Panc1 (cell line): ENCODE measurements at places on chromosomes 11 and 22. TPM values are rescaled to one million over a fixed set of nuclear protein-coding genes. Genes with fewer than 3 reads are reported as not detected.

PGM2L1 gene
- total RNA-seq = 33.1 TPM

LRRN4CL gene
- total RNA-seq = 0.13 TPM

SLC29A2 gene
- total RNA-seq = 28.3 TPM

C11orf86 gene
- total RNA-seq = 0.28 TPM

ANO1 gene
- 2.3 TPM for total RNA-seq

OR52I1 gene
- total RNA-seq = not detected

MRGPRE gene
- 0.13 TPM for total RNA-seq

MOV10L1 gene
- total RNA-seq = 0.10 TPM

RHOD gene
- 33.5 TPM for total RNA-seq
